ENCODE measurements at places on chromosomes 4 and X.

DNA sequence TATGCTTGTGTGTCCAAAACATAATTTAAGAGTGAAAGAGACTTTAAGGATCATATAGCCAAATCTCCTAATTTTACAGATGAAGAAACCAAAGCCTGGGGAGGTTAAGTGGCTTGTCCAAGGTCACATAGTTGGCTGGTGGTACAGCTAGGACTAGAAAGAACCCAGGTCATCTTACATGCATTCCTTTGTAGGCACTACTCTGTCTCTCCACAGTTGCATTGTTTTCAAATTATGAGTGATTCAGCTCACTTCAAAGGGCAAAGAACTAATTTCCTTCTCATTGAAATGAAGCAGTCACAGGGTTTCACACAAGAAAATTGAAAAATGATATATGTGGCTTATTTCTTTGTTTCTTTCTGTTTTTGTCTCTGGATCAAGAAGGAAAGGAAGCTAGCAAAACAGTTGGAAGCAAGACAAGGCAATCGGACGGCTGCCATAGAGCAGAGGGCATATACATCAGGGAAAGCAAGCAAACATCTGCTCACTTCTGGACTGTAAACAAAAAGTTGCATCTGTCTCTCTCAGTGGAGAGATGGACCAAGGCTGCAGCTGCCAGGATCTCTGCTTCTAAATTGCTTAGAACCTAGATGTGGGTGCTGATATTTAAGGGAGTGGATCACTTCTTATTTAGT lies 107.5 kb upstream of the AMOT start:
- peak; percentile 20 for DNase-seq

GRCh38 chr4:157358439-157358838 lies 137.9 kb downstream of the GRIA2 start:
- DNase-seq: no peak

DNA sequence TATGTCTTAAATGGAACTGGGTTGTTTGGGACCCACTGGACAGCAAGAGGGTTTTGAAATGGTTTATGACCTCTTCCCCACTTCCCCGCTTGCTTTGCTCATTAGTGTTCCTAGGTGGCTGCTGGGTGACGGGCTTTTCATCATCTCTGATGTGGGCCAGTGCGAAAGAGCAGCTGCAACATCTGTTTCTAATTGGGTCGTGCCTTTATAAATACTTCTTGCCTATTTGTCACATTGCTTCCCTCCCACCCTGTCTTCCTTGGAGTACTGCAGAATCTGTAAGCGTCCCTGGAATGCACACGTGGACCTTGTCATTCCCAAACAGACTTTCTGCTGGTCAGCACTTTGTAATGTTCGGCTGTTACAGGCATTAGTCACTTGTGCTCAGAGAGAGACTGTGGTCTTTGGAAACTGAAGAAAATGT lies 35.2 kb downstream of the SEPTIN11 start:
- peak; percentile 100 for DNase-seq

- peak; percentile 38 for DNase-seq
Observed at GRCh38 chr4:24002330-24002966, 112.6 kb upstream of the PPARGC1A start.

DNA sequence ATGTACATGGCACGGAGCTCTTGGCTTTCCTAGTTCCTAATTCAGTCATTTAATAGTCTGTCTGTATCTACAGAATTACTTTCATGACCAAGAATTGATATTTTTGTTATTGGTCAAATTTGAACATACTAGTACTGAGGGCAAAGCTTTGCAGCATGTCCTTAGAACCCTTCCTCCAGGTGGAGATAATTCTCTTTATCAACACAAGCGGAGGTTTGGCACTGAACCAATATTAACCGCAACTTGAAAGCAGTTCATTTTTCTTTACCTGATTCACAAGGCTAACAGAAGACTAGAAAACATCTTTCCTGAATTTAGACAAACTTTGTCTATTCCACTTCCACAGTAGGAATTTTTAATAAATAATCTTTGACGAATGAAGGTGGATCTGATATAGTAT lies 73.8 kb downstream of the TACR3 start:
- no peak for DNase-seq

- no peak for DNase-seq
Observed at GRCh38 chrX:70174754-70175153, 2.5 kb upstream of the DGAT2L6 start.

DNA sequence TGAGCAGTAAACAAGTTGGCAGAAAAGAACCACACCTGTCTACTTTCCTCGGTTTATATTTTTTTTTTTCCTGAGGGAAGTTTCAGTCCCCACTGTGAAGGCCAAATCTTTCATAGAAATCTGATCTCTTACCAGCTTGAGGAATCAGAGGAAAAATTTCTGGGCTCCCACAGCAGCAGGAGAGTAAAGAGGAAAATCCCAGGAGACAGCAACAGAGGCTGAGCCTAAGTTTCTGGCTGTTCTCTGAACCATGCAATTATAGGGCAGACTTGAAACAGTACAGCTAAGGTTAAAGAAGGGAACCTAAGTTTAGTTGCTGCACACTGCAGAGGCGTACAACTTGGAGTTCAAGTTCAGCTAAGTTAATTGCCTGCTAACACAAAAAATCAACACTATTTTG lies 1090.9 kb upstream of the INTU start:
- peak; percentile 35 for DNase-seq

DNA sequence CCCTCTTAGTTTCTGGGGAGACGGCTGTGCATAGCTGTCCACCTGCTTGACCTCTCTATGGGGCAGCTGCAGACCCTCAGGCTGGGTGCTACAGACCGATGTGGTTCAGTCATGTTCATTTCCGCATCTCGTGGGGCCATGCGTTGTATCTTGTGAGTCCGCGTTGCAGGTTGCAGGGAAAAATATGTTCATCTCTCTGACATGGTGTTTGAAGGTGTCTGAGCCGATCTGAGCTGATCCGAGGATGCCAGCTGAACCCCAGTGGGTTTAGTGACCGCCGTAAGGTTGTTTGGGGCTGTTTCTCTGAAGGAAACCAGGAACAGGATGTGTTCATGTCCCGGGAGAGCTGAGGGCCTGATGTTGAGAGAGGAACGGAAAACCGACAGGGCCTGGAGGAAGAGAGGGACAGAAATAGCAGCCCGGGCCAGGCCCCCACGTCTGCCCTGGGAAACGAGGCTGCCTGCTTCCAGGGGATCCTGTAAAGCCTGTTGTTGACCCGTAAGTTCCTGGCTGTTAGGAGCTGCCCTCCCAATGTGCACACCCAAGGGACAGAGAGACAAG lies 9.8 kb upstream of the P2RY8 start:
- no peak for DNase-seq

GRCh38 chr4:2526559-2526958 lies 9.9 kb upstream of the FAM193A start:
- DNase-seq: no peak

DNA sequence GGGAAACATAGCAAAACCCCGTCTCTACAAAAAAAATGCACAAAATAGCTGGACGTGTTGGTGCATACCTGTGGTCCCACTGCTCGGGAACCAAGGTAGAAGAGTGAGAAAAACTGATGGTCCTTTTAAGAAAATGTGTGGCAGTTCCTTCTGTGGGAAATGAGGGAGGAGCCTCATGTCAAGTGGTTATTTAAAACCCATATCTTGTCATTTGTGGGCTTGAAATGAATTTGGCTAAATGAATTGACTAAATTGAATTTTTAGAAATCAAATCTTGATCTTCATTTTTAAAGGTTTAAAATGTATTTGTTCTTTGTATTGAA lies 16.2 kb upstream of the LAMP2 start:
- no peak for DNase-seq

- peak; percentile 60 for DNase-seq
Observed at GRCh38 chr4:7956270-7956808, 16.7 kb upstream of the AFAP1 start.

DNA sequence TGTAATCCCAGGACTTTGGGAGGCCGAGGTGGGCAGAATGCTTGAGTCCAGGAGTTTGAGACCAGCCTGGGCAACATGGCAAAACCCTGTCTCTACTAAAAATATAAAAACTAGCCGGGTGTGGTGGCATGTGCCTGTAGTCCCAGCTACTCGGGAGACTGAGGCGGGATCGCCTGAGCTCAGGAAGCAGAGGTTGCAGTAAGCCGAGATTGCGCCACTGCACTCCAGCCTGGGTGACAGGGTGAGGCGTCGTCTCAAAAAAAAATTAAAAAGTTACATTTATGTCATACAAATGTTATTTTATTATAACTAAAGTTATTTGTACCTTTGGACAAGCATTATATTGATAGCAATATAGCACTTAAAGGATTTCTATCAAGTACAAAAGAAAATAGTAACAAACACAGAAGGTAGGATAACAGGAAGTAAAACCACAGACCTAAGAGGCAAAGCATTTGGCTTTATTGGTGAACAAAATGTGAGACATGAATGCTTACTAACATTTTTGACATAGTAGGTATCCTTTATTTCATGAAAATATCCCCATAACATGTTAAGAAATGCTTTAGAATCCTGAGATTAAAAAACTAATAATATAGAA lies 51.5 kb downstream of the TMEM165 start:
- no peak for DNase-seq

- no peak for DNase-seq
Observed at GRCh38 chrX:153624196-153625091, 22.6 kb upstream of the DUSP9 start.

GRCh38 chr4:172868271-172868670 lies 300.3 kb upstream of the GALNT7 start:
- DNase-seq: no peak

DNA sequence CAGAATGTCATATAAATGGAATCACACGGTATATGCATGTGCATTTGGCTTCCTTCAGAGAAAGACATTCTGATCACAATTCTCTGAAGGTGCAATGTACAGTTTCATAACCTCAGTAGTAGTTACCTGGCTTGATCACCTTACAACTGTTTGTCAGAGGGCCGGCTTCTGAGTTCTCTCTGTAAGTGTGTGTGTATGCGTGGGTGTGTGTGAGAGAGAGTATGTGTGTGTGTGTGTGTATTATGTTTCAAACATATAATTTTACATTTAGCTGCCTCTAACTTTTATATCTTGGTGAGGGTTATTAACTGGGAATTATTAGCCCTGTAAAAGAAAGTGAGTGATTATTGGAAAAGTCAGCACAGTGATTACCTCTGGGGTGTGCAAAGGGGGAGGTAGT lies 8.0 kb upstream of the LOC101059915 start:
- no peak for DNase-seq

GRCh38 chr4:134490863-134491262 lies 289.3 kb upstream of the PABPC4L start:
- DNase-seq: no peak

- DNase-seq: no peak
Observed at GRCh38 chr4:184039963-184040383, 134.9 kb downstream of the STOX2 start.

DNA sequence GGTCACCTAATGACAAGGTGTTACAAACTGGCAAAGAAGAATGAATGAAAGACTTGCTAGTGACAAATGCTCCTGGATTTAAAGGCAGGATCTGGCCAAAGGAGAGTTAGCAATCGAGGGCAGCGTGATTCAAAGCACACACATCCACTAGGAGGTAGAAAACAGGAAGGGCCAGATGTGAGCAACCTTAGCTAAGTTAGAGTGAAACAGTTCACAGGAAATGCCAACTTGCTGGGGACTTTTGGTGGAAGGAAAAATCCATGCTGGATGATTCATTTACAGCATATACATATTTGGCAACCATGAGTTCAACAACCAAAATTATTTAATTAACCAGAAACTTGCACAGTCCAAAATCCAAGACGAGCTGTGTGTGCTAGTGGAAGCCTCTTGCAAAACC lies 276.9 kb downstream of the PTTG2 start:
- peak; percentile 68 for DNase-seq

DNA sequence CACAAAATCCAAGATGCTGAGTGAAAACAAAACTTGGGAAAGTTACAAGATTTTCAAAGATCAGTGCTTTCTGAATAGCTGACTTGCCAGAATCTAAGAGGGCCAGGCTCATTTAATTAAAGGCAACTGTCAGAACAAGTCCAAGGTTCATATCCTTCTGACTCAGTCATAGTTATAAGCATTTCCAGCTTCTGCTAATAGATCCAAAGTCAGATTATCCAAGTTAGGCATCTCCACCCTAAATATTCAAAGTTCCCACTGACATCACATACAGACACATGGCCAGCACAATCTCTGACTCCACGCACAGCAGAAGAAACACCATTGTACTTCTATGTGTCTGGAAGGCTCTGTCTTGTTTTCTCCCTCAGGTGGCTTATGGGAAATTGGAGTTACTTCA lies 41.8 kb downstream of the GASK1B start:
- peak; percentile 80 for DNase-seq

GRCh38 chr4:6118201-6118600 lies 82.1 kb downstream of the JAKMIP1 start:
- DNase-seq: no peak

GRCh38 chr4:40685300-40685699 lies 55.6 kb upstream of the RBM47 start:
- peak; percentile 14 for DNase-seq

DNA sequence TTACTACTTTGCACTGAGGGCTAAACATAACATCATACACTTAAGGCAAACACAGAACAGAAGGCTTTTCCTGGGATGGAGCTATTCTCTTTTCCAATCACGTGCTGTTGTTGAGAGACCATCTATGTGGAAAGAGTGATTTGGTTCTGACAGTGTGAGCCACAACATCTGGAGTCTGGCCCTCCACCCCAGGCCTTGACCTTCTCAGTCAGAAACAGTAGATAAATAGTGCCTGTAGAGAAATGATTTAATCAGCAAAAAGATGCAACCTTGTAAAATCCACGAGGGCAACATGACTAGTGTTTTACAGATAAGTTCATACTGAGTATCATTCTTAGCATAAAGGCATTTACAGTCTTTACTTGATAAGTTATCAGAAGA lies 10.8 kb upstream of the SFRP2 start:
- DNase-seq: no peak

- peak; percentile 45 for DNase-seq
Observed at GRCh38 chr4:185165605-185166063, 22.6 kb downstream of the SLC25A4 start.

DNA sequence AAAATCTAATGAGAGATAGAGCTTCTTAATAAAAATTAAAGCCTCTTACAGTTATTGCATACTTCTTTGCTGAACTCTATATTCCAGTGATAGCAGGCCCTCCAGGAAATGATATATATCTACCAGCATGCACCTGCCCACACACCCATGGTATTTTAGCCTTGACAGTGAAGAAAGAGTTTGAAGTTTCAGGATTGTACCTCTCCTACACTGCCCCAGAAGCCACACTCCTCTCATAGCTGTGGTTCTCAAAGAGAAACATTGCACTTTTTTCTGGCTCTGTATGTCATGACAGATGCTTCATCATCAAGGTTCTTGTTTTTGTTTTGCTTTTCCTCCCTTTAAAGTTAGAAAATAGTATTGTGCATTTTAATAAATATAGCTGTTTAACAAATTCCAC lies 34.0 kb downstream of the INPP4B start:
- DNase-seq: no peak

DNA sequence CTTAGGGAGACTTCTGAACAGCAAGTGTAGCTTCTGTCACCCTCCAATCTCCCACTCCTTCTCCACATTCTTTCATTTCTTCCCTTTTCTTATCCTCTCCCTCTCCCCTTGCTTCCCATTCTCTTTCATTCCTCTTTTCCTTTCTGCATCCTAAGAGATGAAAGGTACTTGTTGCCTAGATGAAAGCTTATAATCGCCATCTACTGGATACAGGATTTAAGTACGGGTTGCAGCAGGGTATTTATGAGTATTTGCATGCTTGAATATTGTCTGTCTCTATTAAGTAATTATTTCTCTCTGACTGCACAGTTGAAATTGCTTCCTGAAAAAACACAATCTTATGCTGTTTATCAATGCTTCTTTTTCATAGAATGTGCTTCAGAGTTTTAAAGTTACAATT lies 174.0 kb upstream of the TENT5D start:
- no peak for DNase-seq

All from fibroblast of gingiva (primary cell).